ENCODE measurements at places on chromosomes 1 and 21.
A peak's percentile ranks its signal among the peaks of the same experiment; 100 is the strongest.

DNA sequence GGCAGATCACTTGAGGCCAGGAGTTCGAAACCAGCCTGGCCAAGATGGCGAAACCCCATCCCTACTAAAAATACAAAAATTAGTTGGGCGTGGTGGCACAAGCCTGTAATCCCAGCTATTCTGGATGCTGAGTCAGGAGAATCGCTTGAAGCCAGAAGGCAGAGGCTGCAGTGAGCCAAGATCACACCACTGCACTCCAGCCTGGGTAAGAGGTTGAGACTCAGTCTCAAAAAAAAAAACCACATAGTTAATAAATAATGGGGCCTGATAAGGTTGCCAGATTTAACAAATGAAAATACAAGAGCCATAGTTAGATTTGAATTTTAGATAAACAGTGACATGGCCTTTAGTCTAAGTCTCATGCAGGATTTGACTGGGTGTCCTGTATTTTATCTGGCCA, 175.7 kb downstream of the ZZZ3 start:
- H3K27me3 ChIP-seq, result no peaks in the 10 kb centered on the region
- DNase-seq, result no peak
- no peak overlapping the region for H3K27ac ChIP-seq
- no peak overlapping the region for H3K4me3 ChIP-seq
- H3K4me1 ChIP-seq, result peaks cover 4% of the 10 kb centered on the region

DNA sequence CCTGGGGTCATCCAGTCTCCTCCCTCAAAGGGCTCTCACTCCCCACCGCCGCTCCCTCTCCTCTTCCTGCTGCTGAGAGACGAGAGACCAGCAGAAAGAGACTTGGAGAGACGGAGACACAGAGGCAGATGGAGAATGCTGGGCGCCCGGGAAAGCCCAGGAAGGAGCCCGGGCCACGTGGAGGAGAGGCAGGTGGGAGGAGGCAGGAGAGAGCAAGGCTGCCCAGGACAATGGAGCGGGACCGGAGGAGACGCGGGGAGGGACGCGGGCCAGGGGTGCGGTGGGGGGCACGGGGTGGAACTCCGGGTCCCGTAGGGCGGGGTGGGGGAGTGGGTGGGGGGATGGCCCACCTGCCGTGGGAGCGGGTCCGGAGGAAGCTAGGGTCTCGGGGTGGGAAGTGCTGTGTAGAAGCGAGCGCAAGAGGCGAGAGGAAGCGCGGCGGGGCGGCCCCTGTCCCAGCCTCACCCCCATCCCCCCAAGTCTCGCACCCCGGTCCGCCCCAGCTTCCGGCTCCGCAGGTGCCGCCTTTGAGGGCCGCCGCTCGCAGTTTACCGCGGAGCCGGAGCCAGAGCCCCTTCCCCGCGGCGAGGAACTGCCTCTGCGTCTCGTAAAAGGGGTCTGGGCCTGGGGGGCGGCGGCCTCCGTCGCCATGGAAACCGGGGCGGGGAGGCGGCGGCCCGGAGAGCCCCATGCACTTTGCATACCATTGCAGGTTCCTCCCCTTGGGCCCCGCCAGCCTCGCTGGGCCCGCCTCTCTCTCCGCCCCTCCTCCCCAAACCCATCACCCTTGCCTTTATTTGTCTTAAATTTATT, 11.7 kb upstream of the EPHA2 start:
- peaks cover 51% of the 10 kb centered on the region for H3K4me1 ChIP-seq
- H3K27me3 ChIP-seq, result peaks cover 83% of the 10 kb centered on the region
- H3K4me3 ChIP-seq, result peak overlapping the region; percentile 64
- DNase-seq, result peak; percentile 80

DNA sequence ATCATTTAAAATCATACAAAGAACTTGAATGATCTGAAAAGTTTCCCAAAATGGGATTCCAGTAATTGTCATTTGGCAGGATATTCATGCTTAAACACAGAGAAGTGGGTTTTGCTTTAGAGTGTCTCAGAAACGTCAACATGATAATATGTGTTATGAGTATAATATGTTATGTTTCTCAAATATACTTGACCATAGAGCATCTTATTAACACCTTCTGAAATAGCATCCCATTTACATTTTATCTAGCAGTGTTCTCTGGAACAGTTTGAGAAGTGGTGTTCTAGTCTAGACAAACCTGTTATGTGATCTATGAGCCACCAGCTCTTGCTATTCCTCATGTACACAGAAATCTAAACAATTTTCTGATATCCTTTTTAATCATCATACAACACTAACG, 588.8 kb upstream of the PBX1 start:
- no peaks in the 10 kb centered on the region for H3K27me3 ChIP-seq
- no peak for DNase-seq
- no peak overlapping the region for H3K4me3 ChIP-seq
- H3K36me3 ChIP-seq, result no peaks in the 10 kb centered on the region

- no peak for DNase-seq
- no peak overlapping the region for H3K27ac ChIP-seq
- no peaks in the 10 kb centered on the region for H3K4me1 ChIP-seq
- H3K4me3 ChIP-seq, result no peak overlapping the region
Observed at GRCh38 chr1:59595774-59596173, 219.0 kb upstream of the HOOK1 start.

DNA sequence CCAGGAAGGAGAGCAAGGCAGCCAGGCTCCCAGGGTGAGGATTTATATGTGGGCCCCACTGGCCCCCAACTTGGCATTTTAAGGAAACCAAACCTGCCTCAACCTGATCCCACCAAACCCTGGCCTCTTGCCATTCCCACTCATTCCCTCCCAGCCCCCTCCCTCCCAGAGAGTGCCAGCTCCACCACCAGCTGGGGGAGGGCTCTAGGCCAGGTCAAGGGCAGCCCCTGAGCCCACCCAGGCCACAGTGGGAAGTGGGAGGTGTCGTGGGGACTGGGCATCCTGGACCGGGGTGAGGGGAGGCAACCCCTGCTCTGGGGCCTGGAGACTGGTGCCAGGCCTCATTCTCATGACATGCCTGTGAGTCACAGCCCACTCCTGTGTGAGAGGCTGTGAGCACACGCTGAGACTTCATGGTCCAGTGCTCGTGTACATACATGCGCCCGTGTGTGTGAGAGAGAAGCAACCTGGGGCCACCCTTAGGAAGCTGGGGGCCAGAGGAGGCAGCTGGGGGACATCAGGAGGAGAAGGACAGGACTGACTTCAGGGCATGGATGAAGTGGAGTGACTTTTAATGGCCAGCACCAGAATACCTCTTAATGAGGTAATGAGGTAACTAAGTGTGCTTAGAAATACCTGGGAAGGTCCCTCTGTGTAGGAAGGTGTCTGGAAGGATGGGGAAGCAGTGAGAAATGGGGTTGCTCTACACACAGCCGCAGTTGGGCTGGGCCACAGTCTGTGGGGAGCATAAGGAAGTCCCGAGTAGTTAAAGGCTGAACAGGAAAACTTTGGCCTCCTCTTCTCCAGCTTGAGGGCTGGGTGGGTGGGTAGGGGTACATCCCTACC, at the start of gene S100A2:
S100A2 (minus strand) TSS at position 316 of the 846 bp plus-strand sequence. CDS start 1,967 bp downstream, outside the sequence.
- H3K4me3 ChIP-seq, result peak within 1 kb of the TSS; percentile 42
- peak; percentile 31 for DNase-seq
- H3K36me3 ChIP-seq, result no peaks in the 10 kb centered on the region

DNA sequence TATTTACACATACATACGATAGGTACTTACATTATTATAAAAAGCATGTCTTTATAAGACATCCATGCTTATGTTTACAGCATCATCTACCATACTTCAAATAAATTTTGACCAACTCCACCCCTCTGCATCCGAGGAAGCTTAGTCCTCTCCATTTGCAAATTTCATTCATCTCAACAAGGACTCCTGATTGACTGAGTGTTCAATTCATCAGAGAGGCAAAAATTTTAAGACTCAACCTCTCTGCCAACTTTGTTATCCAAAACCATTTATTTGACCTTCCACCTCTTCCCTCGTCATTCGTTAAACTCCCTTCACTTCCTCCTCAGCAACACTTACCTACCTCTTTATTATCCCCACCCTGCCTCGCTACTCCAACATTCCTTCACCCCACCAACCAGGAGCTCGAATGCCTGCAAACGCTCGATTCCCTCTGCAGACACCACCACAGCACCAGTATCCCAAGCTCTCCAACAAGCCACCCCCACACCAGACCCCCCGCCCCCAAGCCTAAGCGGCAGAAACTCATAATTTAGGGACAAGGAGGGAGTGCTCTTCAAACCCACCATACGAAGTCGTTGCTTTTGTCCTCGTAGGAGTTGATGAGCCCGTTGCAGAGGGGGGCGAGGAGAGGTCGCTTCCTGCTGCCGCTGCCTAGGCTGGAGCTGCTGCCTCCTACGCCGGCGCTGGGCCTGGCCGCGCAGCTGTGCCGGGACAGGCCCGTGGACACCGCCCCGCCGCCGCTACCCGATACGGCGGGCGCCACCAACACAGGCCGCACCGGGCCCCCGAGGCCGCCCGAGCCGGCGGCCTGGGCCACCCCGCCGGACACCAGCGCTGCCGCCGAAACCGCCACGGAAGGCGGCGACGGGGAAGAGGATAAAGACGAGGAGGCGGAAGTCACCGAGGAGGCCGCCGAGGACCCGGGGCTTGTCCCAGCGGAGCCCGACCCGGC, 803 bp downstream of the COP1 start:
- no peak for DNase-seq
- no peaks in the 10 kb centered on the region for H3K27me3 ChIP-seq
- peaks cover 48% of the 10 kb centered on the region for H3K4me1 ChIP-seq
- H3K27ac ChIP-seq, result peak overlapping the region; percentile 96

DNA sequence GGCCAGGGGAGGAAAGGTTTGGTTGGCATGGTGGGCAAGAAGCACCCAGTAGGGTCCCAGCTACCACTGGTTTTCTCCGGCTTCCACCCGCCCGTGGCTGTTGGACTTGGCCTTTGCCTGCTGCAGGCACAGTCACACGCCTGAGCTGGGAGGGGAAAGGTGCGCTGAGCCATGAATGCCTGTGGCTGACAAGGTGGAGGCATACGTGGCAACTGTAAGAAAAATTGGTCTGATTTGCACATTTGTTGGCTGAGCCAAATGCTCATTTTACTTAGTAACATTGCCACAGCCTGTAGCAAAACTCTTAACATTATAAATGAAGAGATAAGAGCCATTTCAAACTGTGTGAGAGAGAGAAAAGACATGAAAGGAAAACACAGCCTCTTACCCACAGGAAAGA, 191.6 kb downstream of the PTPRC start:
- no peak overlapping the region for H3K27ac ChIP-seq
- H3K36me3 ChIP-seq, result peaks cover 1% of the 10 kb centered on the region
- H3K4me1 ChIP-seq, result peaks cover 13% of the 10 kb centered on the region
- H3K27me3 ChIP-seq, result no peaks in the 10 kb centered on the region

DNA sequence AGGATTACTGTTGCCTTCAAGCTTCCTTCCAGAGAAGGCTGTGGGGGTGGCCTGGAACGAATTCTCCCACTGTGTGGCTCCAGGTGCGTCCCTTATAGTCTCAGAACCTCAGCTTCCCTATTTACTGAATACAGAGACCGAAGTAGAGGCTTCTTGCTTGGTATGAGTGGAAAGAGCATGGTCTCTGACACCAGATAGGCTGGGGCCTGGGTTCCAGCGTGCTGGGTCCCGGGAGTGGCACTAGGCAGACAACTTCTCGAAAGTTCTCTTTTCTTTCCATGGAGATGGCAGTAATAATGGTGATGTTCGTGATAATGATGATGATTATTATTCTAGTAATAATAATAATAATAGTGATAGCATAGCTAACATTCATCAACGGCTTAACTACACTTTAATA, 161.7 kb downstream of the PTPRU start:
- no peak overlapping the region for H3K27ac ChIP-seq
- no peak for DNase-seq
- no peaks in the 10 kb centered on the region for H3K4me1 ChIP-seq
- H3K36me3 ChIP-seq, result no peaks in the 10 kb centered on the region

DNA sequence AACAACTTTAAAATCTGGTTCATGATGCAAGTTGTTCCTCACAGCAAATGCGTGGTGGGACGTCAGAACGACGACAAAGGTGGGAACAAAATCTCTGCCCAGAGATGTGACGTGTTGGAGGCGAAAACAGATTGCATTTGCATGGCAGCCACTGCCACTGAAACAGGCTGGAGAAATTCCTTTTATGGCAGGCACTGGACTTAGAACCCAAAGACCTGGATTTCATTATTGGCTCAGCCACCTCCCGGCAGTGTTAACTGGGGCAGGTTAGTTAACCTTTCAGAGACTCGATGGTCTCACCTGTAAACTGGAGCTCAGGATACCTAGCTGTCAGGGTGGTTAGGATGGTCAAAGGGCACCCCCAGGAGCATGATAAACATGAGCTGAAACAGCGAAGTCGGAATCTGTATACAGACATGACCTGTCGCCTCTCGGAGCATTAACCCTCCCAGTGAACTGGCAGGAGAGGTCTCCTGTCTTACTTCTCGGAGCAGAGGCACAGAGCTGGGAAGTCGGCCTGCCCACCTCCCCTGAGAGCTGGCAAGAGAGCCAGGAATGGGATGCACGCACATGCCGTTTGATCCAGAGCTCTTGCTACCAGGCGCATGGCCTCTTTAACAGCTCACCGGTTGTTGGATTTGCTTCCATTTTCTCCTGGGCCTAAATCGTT, 59.2 kb upstream of the TARBP1 start:
- no peaks in the 10 kb centered on the region for H3K36me3 ChIP-seq
- no peak overlapping the region for H3K27ac ChIP-seq
- H3K27me3 ChIP-seq, result peaks cover 17% of the 10 kb centered on the region
- H3K4me3 ChIP-seq, result no peak overlapping the region
- no peak for DNase-seq

DNA sequence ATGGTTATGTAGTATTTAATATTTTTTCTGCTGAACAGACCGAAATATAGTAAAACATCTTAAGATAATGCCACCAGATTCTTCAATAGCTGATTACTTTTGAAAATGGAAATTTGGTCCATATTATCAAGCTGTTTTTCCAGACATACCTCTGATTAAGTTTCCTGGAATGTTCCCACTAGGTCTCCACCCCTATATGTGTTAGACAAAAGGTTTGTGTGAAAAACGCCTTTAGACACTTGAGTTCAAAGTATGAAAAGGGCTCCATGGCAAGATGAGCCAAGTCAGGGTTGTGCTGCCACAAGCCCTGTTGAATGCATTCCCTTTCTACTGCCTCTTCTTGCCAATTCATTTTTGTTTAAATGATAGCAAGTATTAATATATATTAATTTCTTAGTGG, 52.7 kb downstream of the ZBTB17 start:
- H3K36me3 ChIP-seq, result peaks cover 48% of the 10 kb centered on the region
- no peaks in the 10 kb centered on the region for H3K27me3 ChIP-seq
- H3K27ac ChIP-seq, result no peak overlapping the region
- H3K4me3 ChIP-seq, result no peak overlapping the region
- DNase-seq, result no peak

DNA sequence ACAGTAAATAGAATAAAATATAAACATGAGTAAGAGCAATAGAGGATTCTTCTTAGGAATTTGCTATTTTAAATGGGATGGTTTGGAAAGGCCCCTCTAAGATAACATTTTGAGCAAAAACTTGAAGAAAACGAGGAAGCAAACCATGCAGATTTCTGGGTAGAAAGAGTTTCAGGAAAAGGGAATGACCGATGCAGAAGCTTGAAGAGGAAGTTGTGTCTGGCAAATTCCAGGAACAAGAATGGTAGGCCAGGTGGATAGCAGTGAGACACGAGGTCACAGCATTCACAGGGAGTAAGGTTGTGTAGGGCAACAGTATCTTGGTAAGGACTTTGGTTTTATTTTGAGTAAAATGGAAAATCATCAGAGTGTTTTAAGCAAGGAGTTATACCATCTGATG, 108.9 kb downstream of the PEX14 start:
- H3K4me1 ChIP-seq, result peaks cover 6% of the 10 kb centered on the region
- H3K4me3 ChIP-seq, result no peak overlapping the region
- DNase-seq, result no peak
- H3K27ac ChIP-seq, result no peak overlapping the region
- H3K27me3 ChIP-seq, result no peaks in the 10 kb centered on the region

GRCh38 chr1:47849005-47849521, 148.1 kb downstream of the TRABD2B start:
- no peaks in the 10 kb centered on the region for H3K36me3 ChIP-seq
- H3K4me1 ChIP-seq, result no peaks in the 10 kb centered on the region
- H3K27ac ChIP-seq, result no peak overlapping the region
- H3K4me3 ChIP-seq, result no peak overlapping the region
